ENCODE measurements at places on chromosomes 4 and X. TPM values are rescaled to one million over a fixed set of nuclear protein-coding genes. Genes with fewer than 3 reads are reported as not detected.

GRCh38 chr4:152939621-152940020 lies 3.5 kb downstream of the FHDC1 start:
- no peak for DNase-seq

- no peak for DNase-seq
These were observed 363.8 kb upstream of the FTHL17 start for GRCh38 chrX:31435592-31435991.

GRCh38 chrX:26851981-26852380 lies 611.2 kb downstream of the PPP4R3C start:
- DNase-seq, result no peak

DNA sequence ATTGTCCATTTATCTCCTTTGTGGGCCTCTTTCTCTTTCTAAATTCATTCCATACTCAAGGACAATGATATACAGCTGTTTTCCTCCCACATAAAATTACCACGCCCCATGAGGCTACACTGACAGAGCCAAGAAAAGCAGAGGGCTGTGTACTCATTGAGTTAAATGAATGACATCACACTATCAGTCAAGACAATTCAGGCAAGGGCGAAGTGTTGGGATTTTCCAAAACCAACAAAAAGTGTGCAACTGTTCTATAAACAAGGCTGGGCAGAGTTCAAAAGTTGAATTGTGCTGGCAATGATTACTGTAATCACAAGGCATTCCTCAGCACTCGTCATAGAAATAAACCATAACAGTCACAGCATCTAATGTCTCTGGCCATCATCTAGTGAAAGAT lies 799.6 kb upstream of the DIAPH2 start:
- DNase-seq, result no peak

Gene SPARCL1
- total RNA-seq, result not detected

Gene ZBTB49
- 4.2 TPM for total RNA-seq

DNA sequence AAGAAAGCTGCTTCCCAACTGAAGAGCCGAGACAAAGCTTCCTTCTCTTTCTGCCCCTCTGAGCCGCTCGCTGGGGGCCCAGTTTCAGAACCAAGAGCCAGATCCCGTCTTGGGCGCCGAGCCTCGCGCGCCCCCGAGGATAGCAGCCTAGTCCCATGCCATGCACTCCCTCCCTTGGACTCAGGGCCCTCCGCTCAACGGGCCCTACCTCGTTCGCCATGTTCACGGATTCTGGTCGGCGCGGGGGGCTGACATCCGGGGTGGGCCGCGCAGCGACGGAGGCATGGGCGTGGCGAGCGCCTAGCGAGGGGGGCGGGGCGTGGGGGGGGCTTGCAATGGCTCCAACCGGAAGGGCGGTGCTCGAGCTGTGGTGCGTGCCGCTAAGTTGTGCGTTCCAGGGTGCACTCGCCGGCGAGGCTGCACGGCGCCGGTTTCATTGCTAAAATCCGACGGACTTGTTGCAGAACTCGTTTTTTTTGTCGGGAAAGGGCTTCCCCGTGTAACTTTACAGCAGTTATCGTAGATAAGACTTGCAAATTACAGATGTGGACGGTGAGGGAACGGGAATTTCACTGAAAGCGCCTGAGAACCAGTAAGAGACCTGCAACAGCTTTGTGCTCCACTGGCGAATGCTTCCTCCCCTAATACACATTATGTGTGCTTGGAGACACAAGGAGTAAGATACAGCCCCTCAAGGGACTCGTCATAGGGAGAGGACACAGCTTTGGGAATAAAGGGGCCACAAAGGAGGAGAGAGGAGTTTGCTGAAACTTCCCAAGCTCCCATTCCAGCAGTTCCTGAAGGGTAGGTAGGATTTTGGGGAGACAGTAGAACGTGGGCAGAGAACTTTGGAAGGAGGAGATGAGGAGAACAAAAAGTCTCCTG lies at the start of gene ADH5:
Gene ADH5, minus strand, starts transcription at position 308 of the 885 bp plus-strand sequence. Its CDS starts 88 bp downstream, at position 220.
- DNase-seq, result peak; percentile 92

DNA sequence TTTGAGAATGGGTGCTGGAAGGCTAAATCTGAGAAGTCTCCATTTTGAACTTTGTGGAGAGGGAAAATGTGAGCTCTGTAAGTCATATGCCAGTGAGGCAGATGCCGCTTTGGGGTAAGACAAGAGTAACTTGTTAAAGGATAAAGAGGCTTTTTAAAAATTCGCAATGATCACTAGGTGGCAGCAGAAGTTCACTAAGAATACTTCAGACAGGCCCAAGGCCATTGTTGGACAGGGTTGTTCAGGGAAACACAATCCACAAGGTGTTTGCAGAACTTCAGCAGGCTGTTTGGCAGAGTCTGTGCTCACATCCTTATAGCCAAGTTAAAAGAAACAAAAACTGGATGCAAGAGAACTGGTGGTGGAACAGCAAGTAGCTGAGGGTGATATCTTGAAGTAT lies 13.7 kb upstream of the PIGA start:
- peak; percentile 17 for DNase-seq

DNA sequence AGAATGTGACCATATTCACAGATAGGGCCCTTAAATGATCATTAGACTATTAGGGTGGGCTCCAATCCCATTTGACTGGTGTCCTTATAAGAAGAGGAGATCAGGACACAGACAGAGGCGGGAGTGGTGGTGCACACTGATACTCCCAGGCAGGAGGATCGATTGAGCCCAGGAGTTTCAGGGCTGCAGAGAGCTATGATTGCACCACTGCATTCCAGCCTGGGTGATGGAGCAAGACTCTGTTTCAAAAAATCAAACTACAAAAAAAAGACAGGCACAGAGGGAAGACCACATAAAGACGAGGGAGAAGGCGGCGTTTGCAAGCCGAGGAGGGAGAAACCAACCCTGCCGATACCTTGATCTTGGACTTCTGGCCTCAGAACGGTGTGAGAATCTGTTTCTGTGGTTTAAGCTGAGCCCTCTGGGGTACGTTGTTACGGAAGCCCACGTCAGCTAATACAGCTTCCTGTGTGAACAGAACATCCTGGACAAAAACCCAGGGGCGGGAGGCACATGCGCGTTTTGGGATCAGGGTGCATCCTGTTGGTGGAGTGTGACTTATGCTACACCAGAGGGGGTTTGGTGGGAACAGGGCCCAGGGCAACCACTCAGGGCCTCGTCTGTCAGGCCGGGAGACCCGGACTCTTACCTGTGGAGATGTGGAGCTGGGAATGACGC lies 211.8 kb upstream of the PSAPL1 start:
- DNase-seq, result no peak

Gene SASH3
- total RNA-seq, result 90.3 TPM

Gene DACH2
- total RNA-seq, result not detected

Gene FAM200B
- total RNA-seq, result 9.1 TPM

Gene HSFX4
- total RNA-seq, result not detected

DNA sequence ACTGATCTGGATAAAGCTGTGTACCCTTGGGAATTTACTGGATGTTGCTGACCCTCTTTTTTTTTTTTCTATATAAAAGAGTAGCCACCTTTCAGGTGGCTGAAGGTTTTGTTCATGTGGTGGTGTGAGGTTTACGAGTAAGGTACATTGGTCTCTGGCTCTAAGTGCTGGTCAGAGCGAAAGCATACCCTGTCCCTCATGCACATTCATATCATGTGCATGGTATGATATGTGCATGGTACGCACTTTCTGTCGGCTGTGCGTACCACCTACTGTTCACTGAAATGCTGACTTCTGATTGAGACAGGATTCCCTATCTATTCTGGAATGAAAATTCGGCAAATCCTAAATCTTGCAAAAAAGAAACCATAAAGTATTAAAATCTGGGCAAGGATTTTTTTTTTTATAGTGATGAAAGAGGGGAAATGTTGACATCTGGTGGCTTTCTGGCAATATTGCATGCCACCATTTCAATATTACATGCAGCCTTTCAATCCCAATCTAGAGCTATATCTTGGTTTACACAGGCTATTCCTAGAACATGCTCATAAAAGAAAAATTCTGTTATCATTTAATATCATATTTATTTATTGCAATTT lies 32.8 kb downstream of the FAM149A start:
- no peak for DNase-seq

Gene VSIG1
- total RNA-seq, result 1.6 TPM

Gene TCP11X2
- total RNA-seq, result not detected

GRCh38 chr4:152269448-152270191 lies 266.3 kb downstream of the FBXW7 start:
- no peak for DNase-seq

DNA sequence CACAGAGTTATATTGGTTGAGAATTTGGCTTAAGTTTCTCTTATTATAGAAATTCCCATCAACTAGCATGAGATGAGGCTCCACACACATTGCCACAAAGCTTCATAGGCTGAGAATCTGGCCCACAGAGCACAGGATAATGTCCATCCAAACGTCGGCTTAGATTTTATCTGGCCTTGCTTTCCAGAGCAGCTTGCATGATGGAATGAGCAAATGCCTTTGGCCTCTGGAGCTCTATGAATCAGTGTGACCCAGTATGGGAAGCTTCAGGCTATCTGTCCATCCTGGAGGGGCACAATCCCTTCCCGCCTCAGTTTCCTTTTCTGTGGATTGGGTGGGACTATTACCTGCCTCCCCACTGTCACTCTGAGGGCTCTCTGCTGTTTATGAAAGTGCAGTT lies 131.5 kb upstream of the NDP start:
- DNase-seq, result no peak

DNA sequence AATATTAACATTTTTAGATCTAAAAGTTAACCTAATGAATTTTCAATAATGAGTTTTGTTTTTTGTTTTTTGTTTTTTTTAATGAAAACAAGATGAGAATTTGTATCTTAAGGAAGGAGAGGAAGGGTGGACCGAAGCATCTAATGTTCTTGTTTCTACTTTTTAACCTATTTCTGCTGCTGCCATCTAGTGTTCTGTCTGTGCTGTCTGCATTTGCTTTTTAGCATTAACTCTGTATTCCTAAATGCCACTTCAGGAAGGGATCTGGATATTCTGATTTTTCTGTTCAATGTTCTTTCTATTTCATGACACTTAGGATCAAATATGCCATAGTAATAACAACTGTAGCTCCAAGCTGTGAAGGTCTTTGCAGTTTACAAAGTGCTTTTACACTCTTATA lies 161.7 kb downstream of the BRWD3 start:
- DNase-seq, result no peak

Gene EDNRA
- total RNA-seq, result not detected

Gene CT55
- total RNA-seq, result not detected

- no peak for DNase-seq
These were observed 42.9 kb downstream of the APOO start for GRCh38 chrX:23864742-23865326.
